ENCODE measurements at places on chromosomes 1 and 21.

- no peak for DNase-seq
Observed at GRCh38 chr1:17273096-17273495, 24.2 kb downstream of the PADI3 start.

DNA sequence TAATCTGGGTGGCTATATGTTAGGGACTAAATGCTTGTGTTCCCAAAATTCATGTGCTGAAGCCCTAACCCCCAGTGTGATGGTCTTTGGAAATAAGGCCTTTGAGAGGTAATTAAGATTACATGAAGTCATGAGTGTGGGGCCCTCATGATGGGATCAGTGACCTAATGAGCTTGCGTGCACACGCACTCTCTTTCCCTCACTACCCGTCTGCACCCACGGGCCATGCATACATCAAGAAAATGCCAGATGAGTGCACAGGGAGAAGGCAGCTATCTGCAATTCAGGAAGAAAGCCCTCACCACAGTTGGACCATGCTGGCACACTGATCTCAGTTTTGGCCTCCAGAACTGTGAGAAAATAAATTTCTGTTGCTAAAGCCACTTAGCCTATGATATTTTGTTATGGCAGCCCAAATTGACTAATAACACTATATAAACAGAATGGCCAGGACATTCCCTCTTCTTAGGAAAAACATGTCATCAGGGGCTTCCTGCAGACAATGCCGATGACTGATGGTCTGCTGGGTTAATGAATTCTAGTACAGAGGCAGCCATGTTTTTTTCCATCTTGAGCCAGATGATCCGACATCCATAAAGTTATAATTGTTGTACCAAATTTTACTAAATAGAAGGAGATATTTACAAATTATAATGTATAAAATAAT lies 18.1 kb upstream of the MYOG start:
- no peak for DNase-seq

- no peak for DNase-seq
Observed at GRCh38 chr1:229015806-229016205, 255.1 kb upstream of the RAB4A start.

GRCh38 chr1:207908107-207908734 lies 2.7 kb downstream of the CD34 start:
- no peak for DNase-seq

- DNase-seq = no peak
Observed at GRCh38 chr21:18041012-18041411, 203.6 kb upstream of the CHODL start.

DNA sequence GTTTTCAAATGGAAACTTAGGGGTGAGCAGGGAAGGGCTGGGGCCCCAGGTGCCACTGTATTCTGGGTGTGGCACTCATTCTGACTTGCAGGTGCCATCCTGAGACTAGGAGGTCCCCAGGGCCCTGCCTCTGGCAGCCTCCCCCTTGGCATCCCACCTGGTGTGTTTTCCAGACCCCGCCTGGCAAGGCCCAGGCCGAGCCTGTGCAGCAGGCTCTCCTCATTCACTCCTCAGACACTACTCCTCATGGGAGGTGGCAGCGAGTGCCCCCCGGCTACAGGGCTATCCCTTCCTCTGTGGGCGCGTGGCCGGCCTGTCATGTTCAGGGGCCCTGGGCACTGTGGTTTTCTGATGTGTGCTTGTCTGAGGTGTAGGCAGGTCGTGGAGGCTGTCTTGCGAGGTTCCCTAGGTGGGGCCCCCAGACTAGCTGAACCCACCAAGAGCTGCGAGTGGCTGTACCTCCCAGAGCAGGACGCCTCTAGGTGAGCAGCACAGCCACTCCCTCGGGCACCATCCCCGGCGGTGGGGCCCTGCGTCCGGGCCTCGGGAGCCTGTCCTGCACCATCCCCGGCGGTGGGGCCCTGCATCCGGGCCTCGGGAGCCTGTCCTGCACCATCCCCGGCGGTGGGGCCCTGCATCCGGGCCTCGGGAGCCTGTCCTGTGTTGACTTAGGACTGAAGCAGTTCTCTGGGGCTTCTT lies 13.2 kb downstream of the SLX9 start:
- DNase-seq = no peak

- no peak for DNase-seq
Observed at GRCh38 chr1:195325181-195325580, 1283.1 kb downstream of the KCNT2 start.

DNA sequence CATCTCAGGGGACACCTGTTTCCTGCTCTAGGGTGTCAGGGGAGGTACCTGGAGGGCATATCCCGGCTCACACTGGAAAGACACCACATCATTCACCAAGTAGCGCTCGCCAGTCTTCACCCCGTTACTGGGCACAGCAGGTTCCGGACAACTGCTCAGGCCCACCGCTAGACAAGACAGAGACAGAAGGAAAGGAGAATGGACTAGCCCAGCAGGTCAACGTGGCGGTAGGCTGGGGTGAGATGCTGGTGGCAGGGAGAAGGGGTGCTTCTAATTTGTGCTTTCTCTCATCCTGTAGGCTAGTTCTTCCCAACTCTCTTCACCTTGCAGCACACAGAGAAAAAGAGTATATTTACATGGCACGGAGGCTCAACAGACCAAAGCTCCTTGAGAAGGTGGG lies 145.0 kb downstream of the ZSCAN20 start:
- DNase-seq = no peak

DNA sequence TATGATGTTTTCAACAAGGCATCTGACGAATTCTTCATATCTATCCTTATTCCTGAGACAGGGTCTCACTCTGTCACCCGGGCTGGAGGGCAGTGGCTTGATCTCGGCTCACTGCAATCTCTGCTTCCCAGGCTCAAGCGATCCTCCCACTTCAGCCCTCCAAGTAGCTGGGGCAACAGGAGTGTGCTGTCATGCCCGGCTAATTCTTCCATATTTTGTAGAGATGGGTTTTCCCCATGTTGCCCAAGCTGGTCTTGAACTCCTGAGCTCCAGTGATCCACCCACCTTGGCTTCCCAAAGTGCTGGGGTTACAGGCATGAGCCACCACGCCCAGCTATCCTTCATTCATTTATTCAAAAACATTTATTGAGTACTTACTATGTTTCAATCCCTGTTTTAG lies 8.0 kb downstream of the YY1AP1 start:
- no peak for DNase-seq

GRCh38 chr1:94828251-94828650 lies 8.1 kb downstream of the SLC44A3 start:
- no peak for DNase-seq

DNA sequence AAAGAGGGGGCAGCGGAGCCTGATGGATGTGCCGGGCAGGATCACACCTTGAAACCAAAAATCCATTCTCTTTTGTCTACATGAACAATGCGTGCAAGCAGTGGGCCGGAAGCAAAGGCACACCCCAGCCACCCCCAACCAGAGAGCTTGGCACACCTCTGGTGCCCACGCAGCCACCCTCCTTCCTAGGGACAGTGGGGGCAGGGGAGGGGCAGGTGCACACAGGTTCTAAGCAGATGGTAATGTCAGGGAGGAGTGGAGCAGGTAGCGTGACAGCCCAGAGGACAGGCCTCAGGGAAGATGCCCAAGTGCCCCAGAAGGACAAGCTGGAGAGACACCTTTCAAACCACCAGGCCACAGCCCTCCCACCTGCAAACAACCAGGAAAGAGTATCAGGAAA lies 36.5 kb downstream of the SYF2 start:
- DNase-seq = no peak

- DNase-seq = no peak
Observed at GRCh38 chr21:26119906-26120305, 50.7 kb downstream of the APP start.

GRCh38 chr1:46362158-46362557 lies 21.6 kb downstream of the NSUN4 start:
- DNase-seq = no peak

DNA sequence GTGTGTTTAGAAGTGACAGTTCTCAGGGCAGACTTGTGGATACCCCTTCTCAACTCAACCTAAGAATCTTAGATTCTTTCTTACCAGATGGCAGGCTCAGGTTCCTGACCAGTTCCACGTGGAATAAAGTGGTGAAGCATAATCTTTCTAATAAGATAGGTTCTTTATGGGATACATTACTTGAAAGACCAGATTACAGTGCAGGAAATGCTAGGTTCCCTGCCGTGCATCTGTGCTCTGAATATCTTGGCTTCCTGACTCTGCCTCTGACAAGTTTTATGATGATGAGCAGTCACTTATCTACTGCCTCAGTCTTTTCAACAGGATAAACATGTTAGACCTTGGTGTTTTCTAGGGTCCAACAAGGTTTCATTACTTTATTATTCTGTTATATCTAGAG lies 207.9 kb upstream of the CACYBP start:
- DNase-seq = no peak

DNA sequence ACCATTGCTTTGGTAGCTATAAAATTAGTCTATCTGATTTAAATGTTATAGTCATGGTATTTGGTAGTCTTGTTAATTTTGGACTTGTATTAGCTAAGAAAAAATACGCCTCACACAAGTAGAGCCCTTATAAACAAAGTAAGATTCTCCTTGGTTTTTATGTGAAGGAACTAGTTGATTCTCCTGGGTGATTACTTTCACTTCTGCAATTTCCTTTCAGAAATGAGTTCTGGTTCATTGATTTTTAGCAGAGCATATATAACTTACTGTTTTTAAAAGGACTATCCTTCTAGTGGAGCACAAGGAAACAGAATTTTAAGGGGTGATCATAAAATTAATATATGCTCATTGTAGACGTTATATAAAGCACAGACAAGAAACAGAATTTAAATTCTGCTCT lies 120.1 kb downstream of the BACH1 start:
- no peak for DNase-seq

DNA sequence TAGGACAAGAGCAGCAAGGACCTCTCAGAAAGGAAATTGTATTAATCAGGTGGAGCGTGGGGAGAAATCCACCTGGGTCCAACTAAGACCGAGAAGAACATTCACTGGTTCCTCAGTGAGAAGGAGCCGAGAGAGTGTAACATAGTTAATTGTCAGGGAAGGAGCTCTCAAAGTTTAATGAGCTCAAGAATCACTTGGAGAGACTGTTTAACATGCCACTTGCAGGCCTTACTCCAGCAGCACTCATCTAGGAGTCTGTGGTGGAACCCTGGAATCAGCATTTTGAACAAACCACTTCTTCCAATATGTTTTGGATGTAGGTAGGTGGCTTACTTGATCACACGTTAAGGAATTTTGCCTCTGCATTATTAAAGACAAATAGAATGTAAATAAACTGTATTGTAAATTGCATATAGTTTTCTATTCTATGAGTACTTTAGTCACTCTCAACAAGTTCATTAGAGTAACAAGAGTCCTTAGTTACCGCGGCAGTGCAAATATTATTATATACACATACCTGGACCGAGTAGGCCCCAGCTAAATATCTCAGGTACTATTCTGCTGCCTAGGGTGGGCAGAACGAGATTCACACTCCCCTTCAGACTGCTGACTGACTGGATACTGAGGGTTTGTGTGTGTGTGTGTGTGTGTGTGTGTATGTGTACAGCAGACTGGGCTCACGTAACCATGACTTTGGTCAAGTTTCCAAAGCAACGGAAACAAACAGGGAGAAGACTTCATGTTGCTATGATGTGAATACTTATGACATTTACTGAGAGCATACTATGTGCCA lies 203.2 kb upstream of the USP24 start:
- DNase-seq = no peak

- no peak for DNase-seq
Observed at GRCh38 chr21:24275616-24276015, 1331.7 kb downstream of the MRPL39 start.

GRCh38 chr1:11794446-11795237 lies 11.1 kb downstream of the MTHFR start:
- no peak for DNase-seq

GRCh38 chr21:32468681-32469111 lies 56.2 kb downstream of the EVA1C start:
- no peak for DNase-seq

DNA sequence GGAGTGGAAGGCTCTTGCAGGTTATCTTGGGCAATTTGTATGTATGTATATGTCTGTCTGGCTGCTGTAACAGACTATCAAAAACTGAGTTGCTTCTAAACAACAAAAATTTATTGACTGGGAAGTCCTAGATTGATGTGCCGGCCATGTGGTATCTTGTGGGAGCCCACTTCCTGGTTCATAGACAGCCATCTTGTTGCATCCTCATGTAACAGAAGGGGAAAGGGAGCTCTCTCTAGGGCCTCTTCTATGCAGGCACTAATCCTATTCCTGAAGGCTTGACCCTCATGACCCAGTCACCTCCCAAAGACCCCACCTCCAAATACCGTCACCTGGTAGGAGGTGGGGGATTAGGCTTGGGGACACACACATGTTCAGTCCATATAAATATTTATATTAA lies 9.2 kb downstream of the GIPC2 start:
- no peak for DNase-seq

DNA sequence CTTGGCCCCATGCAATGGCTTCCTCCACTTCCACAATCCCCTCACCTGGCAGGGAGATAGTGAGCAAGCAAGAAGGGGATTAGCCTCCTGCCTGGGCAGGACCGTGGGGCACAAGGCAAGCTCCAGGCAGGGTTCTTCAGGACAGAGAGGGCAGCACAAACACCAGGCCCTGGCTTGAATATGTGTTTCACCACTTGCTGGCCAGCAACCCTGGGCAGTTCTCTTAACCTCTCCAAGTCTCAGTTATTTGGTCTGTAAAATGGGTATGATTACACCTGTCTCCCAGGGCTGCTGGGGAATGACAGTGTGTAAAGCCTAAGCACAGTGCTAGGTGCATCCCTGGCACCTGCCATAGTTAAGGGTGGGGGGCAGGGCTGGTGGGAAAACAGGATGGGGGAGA lies 31.9 kb downstream of the H3-3A start:
- DNase-seq = no peak

GRCh38 chr1:220226752-220227151 lies 45.5 kb downstream of the RAB3GAP2 start:
- DNase-seq = no peak

- DNase-seq = no peak
Observed at GRCh38 chr21:17467392-17467791, 45.5 kb upstream of the CXADR start.

- DNase-seq = no peak
Observed at GRCh38 chr1:117598489-117598888, 7.4 kb upstream of the TENT5C start.

DNA sequence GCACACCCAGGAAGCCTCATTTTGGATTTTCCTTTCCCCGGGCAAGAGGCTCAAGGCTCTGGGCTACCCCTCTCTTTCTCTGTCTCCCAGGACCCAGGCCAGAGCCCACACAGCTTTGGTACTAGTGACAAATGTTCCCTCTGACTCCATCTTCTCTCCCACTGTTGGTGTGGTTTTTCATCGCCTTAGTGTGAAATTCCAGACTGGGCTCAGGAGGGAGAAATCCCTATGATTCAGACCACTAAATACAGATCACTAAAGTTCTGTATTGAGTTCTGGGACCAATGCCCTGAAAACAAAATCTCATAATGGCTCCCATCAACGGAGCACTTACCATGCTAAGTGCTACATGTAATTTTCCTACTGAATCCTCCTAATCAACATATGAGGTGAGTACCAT lies 26.1 kb downstream of the IQGAP3 start:
- DNase-seq = no peak

GRCh38 chr1:222065234-222065633 lies 323.3 kb upstream of the DUSP10 start:
- DNase-seq = no peak

Measured in NCI-H510A (cell line).